ENCODE measurements at places on chromosomes 7 and 10.

DNA sequence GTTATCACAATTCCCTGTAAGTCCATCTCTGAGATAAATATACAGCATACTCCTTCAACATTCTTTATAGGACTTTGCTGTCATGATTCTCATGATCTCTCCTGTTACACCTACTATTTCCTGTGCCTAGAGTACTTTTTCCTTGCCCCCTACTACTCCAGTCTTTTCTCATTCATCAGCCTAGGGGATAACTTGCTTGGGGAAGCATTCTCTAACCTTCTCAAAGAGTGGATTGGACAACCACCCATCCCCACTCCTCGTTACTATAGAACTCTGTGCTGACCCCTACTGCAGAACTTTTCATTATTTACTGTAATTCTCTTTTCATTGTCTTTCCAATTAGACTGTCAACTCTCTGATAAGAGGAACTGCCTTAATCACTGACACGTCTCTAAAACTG, 57.4 kb upstream of the TFEC start:
- no peak for DNase-seq

GRCh38 chr10:70564113-70564725, 38.3 kb downstream of the PRF1 start:
- no peak for DNase-seq

- DNase-seq, result no peak
Measured at GRCh38 chr10:48523820-48524758, 80.8 kb downstream of the ARHGAP22 start.

DNA sequence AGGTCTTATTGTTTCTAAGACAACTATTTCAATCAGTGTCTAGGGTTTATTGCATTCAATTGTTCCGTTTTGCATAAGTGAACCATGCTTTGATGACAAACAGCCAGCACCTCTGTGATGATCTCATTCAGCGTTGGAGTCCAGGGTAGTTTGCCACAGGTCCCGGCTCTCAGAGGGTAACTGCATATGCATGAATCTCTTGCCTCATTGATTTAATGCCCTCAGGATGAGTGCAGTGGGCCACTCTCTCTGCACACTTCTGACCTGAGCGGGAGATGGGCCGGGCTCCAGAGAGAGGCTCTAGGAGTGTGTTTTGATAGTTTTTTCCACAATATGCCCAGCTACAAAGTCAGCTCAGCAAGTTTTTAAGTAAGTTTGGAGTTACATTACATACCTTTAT, 83.9 kb downstream of the HECW1 start:
- no peak for DNase-seq

Data from brain microvascular endothelial cell (primary cell).